Left cardiac atrium (tissue), 4 donors: ENCODE measurements at places on chromosomes 2 and 18.
A peak's percentile ranks its signal among the peaks of the same experiment; 100 is the strongest.

- DNase-seq = no peak
These were observed 510 bp downstream of the RNF149 start for GRCh38 chr2:101307950-101308431.

- DNase-seq = no peak
These were observed 99.6 kb upstream of the THSD7B start for GRCh38 chr2:136665736-136666135.

- DNase-seq = no peak
These were observed 264.2 kb downstream of the GBX2 start for GRCh38 chr2:235903782-235904584.

- peak; percentile 61 for DNase-seq
These were observed 774 bp upstream of the FZD7 start for GRCh38 chr2:202032846-202033316.

DNA sequence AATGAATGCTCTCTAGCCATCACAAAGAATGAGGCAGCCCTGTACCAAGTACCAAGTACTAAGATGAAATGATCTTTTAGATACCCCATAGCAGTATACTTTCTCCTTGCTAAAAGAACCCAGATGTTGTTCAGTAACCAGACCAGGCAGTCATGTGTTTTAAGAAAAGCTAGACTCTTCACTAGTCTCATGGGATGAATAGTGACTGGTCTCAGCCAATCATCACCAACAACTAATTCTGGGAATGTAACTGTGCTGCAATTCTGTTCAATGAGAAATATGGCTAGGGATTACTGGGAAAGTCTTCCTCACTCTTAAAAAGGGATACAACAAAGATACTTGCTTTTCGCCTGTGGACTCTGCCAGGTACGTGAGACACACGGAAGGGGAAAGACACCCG is 29.5 kb downstream of the MBOAT2 start:
- no peak for DNase-seq

GRCh38 chr2:62884086-62884485 is 166.5 kb upstream of the OTX1 start:
- DNase-seq = no peak

GRCh38 chr2:232925153-232925820 is 55.2 kb downstream of the SNORC start:
- DNase-seq = no peak

GRCh38 chr2:222842491-222843174 is 18.2 kb upstream of the ACSL3 start:
- no peak for DNase-seq

- no peak for DNase-seq
These were observed 59.5 kb downstream of the E2F6 start for GRCh38 chr2:11406267-11406957.

GRCh38 chr2:73415906-73416305 is 30.3 kb downstream of the ALMS1 start:
- DNase-seq = no peak

DNA sequence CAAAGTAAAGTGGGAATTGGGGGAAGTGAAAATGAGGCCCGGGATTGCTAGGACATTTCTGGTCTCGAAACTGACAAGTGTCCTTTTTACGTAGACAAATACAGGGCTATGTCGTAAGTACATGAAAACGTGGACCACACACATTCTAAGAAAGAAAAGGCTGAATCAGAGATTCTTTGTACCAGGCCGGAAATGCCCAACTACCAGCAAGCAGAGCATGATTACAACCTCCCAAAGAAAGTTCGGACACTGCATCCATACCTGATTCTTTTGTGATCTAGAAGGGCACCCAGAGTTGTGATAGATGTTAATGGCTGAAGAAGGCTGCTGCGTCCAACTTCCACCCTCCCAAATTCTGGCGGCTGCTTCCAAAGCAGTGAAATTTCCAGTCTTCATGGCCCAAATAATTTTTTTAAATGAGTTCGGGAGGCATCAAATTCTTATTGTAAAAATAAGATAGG is 1.7 kb downstream of the RBMS1 start:
- DNase-seq = no peak

GRCh38 chr2:172090044-172090961 is 5.0 kb downstream of the DLX1 start:
- no peak for DNase-seq

- no peak for DNase-seq
These were observed 41.3 kb downstream of the NGEF start for GRCh38 chr2:232971744-232972143.

- no peak for DNase-seq
These were observed 4.6 kb downstream of the MARCHF7 start for GRCh38 chr2:159716857-159717256.

- no peak for DNase-seq
These were observed 248 bp downstream of the HAAO start for GRCh38 chr2:42792087-42792582.

- no peak for DNase-seq
These were observed 1.8 kb downstream of the MEMO1 start for GRCh38 chr2:32008805-32009515.

GRCh38 chr2:78928502-78928901 is 97.0 kb upstream of the REG3G start:
- DNase-seq = no peak

GRCh38 chr2:224668123-224668909 is 47.8 kb downstream of the CCDC195 start:
- no peak for DNase-seq

DNA sequence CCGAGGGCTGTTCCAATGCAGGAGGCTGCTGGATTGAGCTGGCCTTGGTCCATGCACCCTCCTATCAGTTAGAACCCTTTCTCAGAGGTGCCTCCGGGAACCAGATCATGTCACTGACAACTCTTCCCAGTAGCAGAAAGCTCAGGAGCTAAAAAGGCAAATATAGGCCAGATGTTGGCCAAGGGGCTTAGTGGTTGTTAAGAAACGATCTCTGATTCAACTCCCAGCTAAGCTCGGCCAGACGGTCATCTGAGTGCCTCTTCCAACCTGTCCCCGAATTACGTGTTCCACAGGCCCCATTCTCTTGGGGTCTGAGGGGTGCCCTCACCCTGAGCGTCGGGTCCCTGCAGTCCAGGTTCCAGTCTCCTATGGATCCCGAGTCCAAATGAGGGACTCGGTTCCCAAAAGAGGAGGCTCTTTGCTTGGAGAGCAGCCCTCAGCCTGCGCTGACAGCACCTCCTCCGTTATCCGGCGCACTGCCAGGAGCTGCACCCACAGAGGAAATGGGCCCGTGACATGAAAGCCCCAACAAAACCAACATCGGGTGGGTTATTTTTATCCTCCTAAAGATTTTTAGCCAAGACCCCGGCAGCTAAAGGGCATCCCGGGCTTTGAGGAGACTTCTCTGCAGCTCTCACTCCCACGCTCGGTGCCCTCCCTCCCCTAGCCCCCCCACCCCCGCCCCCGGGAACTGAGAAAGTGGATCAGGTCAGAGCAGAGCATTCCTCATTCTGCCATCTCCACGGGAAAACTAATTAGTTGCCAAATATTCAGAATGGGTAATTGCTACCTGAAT is 106.6 kb upstream of the ID2 start:
- no peak for DNase-seq

DNA sequence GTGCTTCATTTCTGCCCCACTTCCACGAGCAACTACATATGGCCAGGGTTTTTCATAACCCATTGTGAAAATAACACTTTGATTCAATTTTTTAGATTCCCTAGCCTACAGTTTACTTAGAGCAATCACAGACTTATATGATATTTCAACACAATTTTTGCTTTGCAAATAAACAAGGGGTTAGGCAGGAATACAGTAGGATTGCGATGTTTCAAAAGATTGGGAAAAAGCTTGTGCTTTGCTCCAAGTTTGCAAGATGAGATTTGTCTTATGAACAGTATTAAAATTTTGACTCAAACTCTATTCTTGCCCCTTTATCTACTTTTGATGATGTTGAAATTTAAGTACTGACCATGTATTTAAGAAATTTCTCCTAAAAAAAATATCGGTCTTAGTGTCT is 814.5 kb upstream of the PIK3C3 start:
- no peak for DNase-seq

- no peak for DNase-seq
These were observed 125.1 kb upstream of the EPAS1 start for GRCh38 chr2:46171996-46172546.

DNA sequence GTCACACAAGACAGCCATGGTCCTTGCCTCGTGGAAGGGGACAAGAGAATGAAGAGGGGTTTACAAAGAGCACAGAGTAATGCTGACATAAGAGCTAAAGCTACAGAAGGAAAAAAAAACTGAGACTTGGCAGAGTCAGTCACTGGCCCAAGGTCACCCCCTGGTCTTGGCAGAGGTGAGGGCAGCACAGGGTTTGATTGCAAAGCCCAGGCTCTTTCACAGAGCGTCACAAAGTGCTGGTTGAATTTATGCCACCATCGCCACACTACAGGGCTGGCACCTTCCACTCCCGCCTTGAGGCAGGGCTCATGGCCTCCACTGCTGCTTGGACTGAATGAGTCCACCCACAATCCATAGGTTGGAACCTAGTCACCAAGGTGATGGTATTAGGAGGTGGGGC is 190.2 kb downstream of the INHBB start:
- DNase-seq = no peak

- no peak for DNase-seq
These were observed 388.3 kb downstream of the CTNNA2 start for GRCh38 chr2:79901161-79901560.

DNA sequence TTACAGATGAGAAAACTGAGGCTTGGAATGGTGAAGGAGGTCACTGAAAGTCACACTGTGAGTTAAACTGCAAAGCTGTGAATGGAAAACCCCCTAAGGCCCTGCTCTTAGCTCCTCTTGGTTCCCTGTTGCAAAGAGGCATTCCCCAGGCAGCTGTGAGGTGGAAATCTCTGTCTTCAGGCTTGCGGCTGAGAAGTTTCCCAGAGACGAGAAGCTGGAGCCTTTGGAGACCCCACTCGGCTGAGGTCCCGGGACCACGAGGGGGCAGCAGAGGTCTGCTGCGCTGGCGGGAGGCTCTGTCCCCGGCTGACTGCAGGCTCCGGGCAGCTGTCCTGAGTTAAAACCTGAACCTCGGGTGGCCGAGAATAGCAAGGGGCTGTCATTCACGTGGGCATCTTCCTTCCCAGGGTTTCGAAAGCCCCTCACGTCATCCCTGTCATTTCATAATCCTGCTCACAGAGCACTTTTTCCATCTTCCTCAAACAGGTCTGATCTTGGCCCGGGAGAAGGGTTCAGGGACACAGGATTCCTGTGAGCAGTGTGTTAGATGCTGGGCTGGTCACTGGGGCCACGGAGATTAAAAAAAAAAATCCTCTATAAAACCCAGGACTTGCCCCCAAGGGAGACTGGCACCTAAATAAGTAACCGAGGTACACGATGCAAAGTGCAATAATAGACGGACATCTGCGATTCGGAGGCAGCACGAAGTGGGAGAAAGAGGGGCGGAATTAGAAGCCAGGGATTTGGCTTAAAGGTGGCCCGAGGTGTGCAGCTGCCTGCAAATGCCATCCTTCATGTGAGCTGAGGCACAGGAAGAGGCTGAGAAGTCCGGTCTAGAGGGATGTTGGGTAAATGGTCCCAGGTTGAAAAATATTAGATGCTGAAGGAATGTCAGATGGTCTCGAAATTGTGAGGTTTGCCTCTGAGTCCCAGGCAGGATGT is 24.6 kb upstream of the ATOH8 start:
- peak; percentile 92 for DNase-seq
